ENCODE measurements at places on chromosomes 7 and 10. TPM values are rescaled to one million over a fixed set of nuclear protein-coding genes. Genes with fewer than 3 reads are reported as not detected.

Gene ENKUR
- 7.8 TPM for polyA plus RNA-seq

Gene WEE2
- 0.64 TPM for polyA plus RNA-seq

Gene NUTM2B
- 1.7 TPM for polyA plus RNA-seq

Gene AKR1C8
- not detected for polyA plus RNA-seq

Gene RARRES2
- polyA plus RNA-seq = 182 TPM

Gene TTYH3
- polyA plus RNA-seq = 93.1 TPM

Gene SH3PXD2A
- polyA plus RNA-seq = 95.5 TPM

Gene INHBA
- polyA plus RNA-seq = 1.1 TPM

Gene FAM237B
- polyA plus RNA-seq = 0.21 TPM

Gene KLF14
- 0.18 TPM for polyA plus RNA-seq

Gene FXYD4
- not detected for polyA plus RNA-seq

Gene FZD1
- 60.0 TPM for polyA plus RNA-seq

Gene AKR1D1
- polyA plus RNA-seq = 0.17 TPM

Gene AGMO
- 0.42 TPM for polyA plus RNA-seq

Gene KCND2
- 0.74 TPM for polyA plus RNA-seq

Gene PCLO
- polyA plus RNA-seq = 5.3 TPM

Gene OR6V1
- polyA plus RNA-seq = not detected

Gene ELOVL3
- 0.58 TPM for polyA plus RNA-seq

Gene MYH16
- polyA plus RNA-seq = 0.49 TPM

Gene WNT8B
- polyA plus RNA-seq = not detected

Gene RASA4B
- polyA plus RNA-seq = 4.7 TPM

Gene SPACDR
- polyA plus RNA-seq = 5.4 TPM

Gene SPDYE2
- 7.2 TPM for polyA plus RNA-seq

Gene CREM
- polyA plus RNA-seq = 40.8 TPM

Gene PAX4
- polyA plus RNA-seq = not detected

Gene MYOF
- 54.9 TPM for polyA plus RNA-seq

Gene MACC1
- polyA plus RNA-seq = 13.5 TPM

Gene CLDN4
- 88.5 TPM for polyA plus RNA-seq

Gene LIPM
- not detected for polyA plus RNA-seq

Gene AKR1C2
- 3.2 TPM for polyA plus RNA-seq

Gene ACTL6B
- 0.20 TPM for polyA plus RNA-seq

Gene AKR1C1
- polyA plus RNA-seq = 8.2 TPM

Gene TAS2R5
- polyA plus RNA-seq = 5.8 TPM

Gene SYT15
- polyA plus RNA-seq = 24.7 TPM

Gene CPN1
- polyA plus RNA-seq = not detected

Gene IDI2
- 0.24 TPM for polyA plus RNA-seq
